Fibroblast of gingiva (primary cell): ENCODE measurements at places on chromosomes 6 and 20.
A peak's percentile ranks its signal among the peaks of the same experiment; 100 is the strongest.

DNA sequence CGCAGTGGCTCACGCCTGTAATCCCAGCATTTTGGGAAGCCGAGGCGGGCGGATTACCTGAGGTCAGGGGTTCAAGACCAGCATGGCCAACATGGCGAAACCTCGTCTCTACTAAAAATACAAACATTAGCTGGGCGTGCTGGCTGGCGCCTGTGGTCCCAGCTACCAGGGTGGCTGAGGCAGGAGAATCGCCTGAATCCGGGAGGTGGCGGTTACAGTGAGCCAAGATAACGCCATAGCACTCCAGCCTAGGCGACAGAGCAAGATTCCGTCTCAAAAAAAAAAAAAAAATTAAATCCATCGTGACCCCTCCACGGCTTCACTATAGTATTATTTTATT, 1.2 kb upstream of the CPNE1 start:
- DNase-seq = no peak

- no peak for DNase-seq
Observed at GRCh38 chr6:75393806-75394205, 99.8 kb downstream of the FILIP1 start.

DNA sequence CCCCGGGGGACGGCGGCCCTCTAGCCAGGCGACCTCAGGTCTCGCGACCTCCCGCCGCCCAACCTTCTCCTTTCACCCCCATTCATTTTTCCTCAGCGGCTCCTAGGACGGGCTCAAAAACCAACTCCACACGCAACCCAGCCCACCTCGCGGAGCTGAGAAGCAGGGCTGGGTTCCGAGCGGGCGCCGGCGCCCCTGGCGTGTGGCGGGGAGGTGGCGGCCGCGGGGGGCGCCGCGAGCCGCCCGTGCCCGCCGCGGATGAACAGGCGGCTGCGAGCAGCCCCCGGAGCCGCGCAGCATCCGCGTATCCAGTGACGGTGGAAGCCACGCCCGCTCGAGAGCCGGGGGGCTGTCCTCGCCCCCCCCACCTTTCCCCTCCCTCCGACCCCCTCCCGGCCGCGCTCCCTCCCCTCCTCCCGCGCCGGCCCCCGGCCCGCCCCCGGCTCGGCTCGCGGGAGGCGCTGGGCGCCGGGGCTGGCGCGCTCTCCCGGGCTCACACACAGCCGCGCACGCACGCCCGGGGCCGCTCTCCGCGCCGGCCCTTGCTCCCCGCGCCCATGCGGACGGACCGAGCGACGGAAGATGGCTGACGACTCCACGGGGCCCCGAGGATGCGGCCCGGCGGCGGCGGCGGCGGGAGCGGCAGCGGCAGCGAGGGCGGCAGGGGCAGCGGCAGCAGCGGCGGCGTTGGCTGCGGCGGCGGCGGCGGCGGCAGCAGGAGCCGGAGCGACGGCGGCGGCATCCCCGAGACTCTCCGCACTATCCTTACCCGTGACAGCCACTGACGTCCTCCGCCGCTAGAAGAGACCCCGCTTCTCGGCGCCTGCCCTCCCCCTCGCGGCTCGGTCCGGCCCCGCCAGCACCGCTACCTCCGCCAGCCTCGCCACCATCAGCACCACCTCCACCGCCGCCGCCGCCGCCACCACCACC, at the start of gene SOBP:
Gene SOBP (plus strand): TSS at position 482 of the 930 bp plus-strand sequence. CDS start 500 bp downstream, outside the sequence.
- DNase-seq = no peak

GRCh38 chr20:50098259-50098658, 14.7 kb downstream of the UBE2V1 start:
- no peak for DNase-seq

DNA sequence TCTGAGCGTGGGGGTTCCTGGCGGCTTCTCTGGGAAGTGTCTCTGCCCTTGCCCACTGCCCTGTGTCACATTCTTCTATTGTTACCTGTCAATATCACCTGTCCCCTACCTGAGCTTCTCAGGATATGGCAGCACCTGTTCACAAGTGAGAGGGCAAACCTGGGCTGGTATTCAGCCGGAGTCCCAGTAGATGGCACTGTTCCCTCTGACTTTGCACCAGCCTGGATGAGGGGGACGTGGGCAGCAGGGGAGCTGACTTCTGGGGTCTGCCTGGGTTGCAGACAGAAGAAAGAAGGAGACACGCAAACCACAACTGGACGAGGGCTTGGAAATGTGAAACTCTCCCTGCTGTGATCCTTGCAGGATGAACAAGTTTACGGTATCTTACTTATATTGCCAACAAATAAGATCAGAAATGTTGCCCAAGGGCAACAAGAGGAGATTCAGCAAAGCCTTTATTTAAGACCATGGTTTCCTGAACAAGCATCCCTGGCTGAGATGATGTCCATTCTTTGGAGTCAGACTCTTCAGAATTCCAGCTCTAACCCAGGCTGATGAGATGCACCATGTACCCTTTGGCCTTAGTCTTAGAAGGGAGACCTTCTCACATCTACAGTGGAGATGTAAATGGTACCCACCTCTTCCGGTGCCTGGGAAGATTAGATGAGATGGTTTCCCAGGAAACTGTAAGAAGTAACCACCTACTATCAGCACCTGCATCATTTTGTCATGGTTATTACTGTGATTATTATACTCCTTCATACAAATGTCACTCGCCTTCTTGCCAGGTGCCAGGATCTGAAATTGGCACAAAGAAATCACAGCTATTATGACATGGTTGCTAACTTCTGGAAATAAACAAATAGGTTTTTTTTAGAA, 400.0 kb upstream of the CDH4 start:
- DNase-seq = no peak

DNA sequence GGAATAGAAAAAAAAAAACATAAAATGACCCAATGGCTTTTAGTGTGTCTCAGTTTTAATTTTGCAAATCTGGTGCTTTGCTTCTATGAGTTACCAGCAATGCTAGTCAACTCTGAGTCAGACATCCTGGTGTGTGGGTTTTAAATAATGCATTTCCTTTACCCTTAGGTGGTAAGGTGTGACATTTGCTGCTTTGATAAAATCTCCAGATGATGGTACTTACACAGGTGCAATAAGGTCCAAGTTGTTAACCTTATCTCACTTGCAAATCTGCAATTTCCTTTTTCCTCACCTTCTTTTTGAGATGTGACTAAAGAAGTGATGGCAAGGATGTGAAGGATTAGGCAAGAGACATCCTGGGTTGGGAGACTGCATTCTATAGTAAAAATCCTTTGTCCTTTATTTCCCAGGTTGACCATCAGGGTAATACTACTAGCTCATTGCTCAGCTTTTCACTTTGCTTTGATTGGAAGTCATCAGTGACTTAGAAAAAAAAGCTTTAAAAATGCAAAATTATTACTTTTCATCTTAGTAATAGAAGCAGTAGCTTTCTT, 818.5 kb upstream of the FLRT3 start:
- DNase-seq = no peak

DNA sequence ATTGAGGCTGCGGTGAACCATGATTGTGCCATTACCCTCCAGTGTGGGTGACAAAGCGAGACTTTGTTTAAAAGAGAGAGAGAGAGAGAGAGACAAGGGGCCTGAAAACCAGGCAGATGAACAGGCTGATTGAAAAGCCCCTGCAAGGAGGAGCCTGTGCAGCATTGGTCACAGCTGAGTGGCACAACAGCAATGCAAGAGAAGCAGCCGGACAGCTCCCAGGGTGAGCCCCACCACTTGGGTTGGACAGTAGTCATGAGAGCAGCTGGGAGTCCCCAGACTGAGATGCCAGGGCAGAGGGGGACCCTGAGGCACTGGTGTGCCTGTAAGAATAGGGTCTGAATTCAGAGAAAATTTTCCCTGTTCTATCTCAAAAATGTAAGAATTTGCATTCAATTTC, 10.2 kb downstream of the DNPH1 start:
- DNase-seq = no peak

- DNase-seq = peak; percentile 17
Observed at GRCh38 chr6:43584892-43585570, 9.0 kb downstream of the POLH start.

- no peak for DNase-seq
Observed at GRCh38 chr6:111038534-111039252, 48.6 kb upstream of the SLC16A10 start.

DNA sequence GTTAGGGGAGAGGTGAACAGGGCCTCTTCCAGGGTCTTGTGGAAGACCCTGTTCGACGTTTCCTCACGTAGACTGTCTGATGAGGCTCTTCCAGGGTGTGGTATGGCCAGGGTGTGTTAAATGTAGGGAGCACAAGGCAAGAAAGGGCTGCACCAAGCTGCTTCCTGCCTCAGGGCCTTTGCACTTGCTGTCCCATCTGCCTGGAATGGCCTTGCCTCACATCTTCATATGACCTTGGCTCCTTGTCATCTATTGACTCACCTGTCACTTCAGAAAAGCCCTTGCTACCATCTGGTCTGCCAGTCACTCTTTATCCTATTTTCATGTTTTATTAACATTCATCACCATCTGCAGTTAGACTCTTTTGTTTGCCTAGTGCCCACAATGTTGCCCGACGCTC, 31.0 kb downstream of the E2F3 start:
- no peak for DNase-seq

DNA sequence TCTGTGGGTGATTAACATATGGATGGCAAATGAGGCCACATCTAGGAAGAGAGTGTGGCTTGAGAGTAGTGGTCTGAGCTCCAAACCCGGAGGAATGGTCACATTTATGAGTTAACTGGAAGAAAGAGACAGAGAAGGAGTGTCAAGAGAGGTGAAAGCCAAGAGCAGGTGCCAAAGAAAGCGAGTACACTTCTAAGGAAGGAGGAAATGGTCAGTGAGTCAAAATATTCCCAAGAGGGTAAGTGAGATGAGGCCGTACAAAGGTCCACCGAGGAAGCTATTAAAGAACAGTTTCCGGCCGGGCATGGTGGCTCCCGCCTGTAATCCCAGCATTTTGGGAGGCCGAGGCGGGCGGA, 104.5 kb upstream of the RNF24 start:
- no peak for DNase-seq

- no peak for DNase-seq
Observed at GRCh38 chr6:137413482-137413881, 80.7 kb downstream of the OLIG3 start.

DNA sequence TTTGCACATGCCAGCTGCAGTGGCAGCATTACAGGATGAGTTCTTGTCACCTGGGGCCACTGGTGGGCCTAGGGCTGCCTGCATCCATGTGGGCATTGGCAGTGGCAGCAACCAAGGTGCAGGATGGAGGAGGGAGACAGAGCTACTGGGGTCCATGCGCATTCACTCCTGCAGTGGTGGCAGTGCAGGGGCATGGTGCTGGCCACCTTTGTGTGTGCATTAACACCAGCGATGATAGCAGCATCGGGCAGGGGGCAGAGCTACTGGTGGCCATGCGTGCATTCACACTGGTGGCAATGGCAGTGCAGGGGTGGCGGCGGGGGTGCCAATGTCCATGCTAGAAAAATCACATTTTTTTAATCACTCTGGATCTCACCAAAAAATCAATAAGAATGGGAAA, 730.0 kb downstream of the KHDRBS2 start:
- DNase-seq = no peak
